ENCODE measurements at places on chromosomes 12 and 14. TPM values are rescaled to one million over a fixed set of nuclear protein-coding genes. Genes with fewer than 3 reads are reported as not detected.
A peak's percentile ranks its signal among the peaks of the same experiment; 100 is the strongest.

DNA sequence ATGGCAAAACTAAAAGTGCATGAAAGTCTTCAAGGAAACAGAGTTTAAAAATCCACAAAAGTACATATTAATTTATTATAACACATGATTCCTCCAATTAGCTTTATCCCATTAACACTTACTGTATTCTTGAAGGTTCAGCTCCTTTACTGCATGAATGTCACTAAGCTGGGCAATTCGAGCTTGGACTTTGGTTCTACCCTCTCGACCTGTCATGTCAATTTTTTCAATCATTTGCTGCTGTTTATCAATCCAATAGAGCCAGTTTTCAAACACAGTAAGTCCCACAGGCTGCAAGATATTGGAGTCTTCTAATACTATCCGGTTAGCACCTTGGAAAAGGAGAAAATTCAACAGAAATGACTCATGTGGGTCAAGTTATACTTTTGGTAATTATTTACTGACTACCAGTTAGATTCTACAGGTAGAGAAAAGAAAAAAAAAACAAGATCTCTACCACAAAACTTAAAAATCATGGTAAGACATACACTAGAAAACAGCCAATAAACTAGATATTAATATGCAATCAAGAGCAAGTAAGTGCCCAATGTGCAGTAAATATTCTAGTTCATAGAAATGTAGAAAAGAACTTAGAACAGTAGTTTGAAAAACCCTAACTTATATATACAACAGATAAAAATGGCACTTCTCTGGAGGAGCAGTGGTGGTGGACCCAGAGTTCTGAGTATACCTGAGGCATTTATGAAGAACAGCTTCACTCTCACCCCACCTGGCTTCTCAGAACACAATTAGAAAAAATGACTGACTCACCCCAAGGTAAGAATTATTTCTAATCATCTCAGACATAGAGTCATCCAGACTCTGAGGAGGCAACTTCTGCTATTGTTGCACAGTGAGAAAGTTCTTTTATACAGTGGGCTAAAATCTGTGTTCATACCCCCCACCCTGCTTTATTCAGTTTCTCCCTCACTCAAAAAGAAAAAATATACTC lies 67.7 kb downstream of the BCL2L14 start:
- H3K27me3 ChIP-seq, result no peaks in the 10 kb centered on the region
- H3K4me1 ChIP-seq, result no peaks in the 10 kb centered on the region
- H3K4me3 ChIP-seq, result no peak overlapping the region
- no peak overlapping the region for H3K27ac ChIP-seq
- DNase-seq, result no peak
- H3K36me3 ChIP-seq, result peaks cover 35% of the 10 kb centered on the region

The IL22 gene
- total RNA-seq, result not detected

GRCh38 chr12:108193493-108193892 lies 64.4 kb downstream of the WSCD2 start:
- H3K27me3 ChIP-seq, result no peaks in the 10 kb centered on the region
- no peak overlapping the region for H3K27ac ChIP-seq
- DNase-seq, result no peak
- no peak overlapping the region for H3K4me3 ChIP-seq
- peaks cover 11% of the 10 kb centered on the region for H3K4me1 ChIP-seq
- H3K36me3 ChIP-seq, result no peaks in the 10 kb centered on the region

- H3K4me3 ChIP-seq, result no peak overlapping the region
- DNase-seq, result no peak
- H3K36me3 ChIP-seq, result no peaks in the 10 kb centered on the region
- no peaks in the 10 kb centered on the region for H3K27me3 ChIP-seq
- no peaks in the 10 kb centered on the region for H3K4me1 ChIP-seq
These were observed 251.6 kb upstream of the ALG10 start for GRCh38 chr12:33770652-33771051.

The CFAP54 gene
- 0.16 TPM for total RNA-seq

GRCh38 chr12:30806989-30807694 lies 52.4 kb upstream of the CAPRIN2 start:
- no peaks in the 10 kb centered on the region for H3K27me3 ChIP-seq
- H3K36me3 ChIP-seq, result no peaks in the 10 kb centered on the region
- H3K27ac ChIP-seq, result no peak overlapping the region
- peaks cover 4% of the 10 kb centered on the region for H3K4me1 ChIP-seq
- H3K4me3 ChIP-seq, result no peak overlapping the region

The KLRK1 gene
- total RNA-seq, result 0.36 TPM

The KRT77 gene
- total RNA-seq, result not detected

DNA sequence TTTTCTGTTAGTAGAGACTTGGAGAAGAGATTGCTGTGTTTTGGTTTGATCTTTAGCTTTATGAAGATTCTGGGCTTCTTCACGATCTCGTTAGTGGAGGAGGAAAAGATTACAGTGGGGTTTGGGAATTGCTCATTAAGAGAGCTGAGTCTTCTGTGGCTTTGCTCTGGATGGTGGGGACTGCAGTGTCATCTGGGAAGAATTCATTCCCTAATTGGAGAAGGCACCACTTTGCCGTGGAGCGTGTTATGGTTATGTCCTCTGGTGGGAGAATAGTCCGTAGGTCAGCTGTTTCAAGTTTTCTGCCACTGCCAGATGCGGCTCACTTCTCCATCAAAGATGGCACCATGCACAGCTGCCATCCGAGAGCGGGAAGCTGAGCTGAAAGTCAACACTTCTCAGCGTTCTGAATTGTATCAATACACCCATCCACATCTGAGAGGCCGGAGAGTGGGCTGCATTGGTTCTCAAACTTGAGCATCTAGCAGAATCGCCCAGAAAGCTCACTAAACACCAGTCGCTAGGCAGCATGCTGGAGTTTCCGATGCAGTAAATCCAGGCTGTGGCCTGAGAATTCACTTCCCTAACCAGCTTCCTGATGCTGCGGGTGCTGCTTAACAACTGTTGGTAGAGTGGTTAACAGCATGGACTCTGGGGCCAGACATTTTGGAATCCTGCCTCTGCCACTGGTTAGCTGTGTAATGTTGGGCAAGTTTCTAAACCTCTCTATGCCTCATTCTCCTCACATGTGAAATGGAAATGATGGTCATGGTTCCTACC lies 117.8 kb downstream of the PLXNC1 start:
- H3K27ac ChIP-seq, result peak overlapping the region; percentile 70
- H3K4me1 ChIP-seq, result peaks cover 49% of the 10 kb centered on the region
- no peak for DNase-seq
- no peaks in the 10 kb centered on the region for H3K36me3 ChIP-seq
- no peaks in the 10 kb centered on the region for H3K27me3 ChIP-seq
- H3K4me3 ChIP-seq, result no peak overlapping the region

The ERBB3 gene
- total RNA-seq, result 2.3 TPM

DNA sequence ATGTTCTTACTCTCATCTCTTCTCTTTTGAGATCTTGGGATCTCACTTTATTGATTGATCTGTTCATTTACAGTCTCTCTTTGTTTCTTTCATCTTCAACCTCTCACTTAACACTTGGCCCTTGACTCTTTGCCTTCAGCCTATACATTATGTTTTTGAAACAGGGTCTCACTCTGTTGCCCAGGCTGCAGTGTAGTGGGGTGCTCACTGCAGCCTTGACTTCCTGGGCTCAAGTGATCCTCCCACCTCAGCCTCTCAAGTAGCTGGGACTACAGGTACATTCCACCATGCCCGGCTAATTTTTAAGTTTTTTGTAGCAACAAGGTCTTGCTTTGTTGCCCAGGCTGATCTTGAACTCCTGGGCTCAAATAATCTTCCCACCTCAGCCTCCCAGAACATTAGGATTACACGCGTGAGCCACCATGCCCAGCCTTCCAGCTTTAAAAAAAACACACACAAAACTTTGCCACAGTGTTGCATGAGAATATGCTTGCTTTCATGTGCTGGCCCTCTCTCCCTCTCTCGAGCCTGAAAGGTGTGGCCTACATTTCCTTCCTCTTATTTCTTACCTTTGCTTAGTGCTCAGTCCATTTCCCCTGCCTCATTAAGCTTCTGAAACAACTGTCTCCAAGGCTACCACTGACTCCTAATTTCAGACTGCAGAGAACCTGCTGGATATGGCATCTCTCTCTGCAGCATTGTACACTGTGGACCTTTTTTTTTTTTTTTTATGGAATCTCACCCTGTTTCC lies 9.9 kb downstream of the DIP2B start:
- peaks cover 54% of the 10 kb centered on the region for H3K4me1 ChIP-seq
- no peaks in the 10 kb centered on the region for H3K36me3 ChIP-seq
- DNase-seq, result no peak
- no peak overlapping the region for H3K4me3 ChIP-seq
- H3K27me3 ChIP-seq, result no peaks in the 10 kb centered on the region
- H3K27ac ChIP-seq, result no peak overlapping the region

DNA sequence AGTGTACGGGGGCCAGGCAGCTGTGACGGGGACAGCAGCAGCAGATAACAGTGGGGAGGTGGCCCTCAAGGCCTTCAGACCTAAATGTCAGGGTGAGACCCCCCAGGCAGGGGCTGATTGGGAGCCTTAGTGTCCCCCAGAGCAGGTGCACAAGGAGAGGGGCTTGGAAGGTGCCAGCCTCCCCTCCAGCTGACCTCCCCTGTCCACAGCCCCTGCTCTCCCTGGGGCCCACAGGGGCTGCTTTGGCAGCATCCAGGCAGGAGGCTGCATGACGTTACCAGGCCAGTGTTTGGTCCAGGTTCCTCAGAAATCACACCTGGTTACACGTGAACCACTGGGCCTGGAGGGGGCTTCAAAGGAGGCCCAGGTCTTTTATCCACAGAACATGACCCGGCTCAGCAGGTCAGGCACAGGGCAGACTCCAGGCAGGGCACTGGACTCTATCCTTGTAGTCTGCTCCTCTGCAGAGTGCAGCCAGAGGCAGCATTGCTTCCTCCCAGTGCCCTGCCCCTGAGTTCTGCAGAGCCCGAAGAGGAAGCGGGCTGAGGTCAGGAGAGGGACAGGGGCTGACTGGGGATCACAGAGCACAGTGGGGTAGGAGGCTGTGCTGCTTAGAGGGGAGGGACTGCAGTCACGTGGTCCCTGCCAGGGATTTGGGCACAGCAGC lies 2.6 kb upstream of the TRMT61A start:
- H3K4me3 ChIP-seq, result no peak overlapping the region
- no peak for DNase-seq
- no peaks in the 10 kb centered on the region for H3K36me3 ChIP-seq
- no peaks in the 10 kb centered on the region for H3K27me3 ChIP-seq
- H3K27ac ChIP-seq, result peak overlapping the region; percentile 96

- peaks cover 32% of the 10 kb centered on the region for H3K4me1 ChIP-seq
- H3K36me3 ChIP-seq, result no peaks in the 10 kb centered on the region
- peaks cover 100% of the 10 kb centered on the region for H3K27me3 ChIP-seq
- no peak overlapping the region for H3K27ac ChIP-seq
- H3K4me3 ChIP-seq, result peak overlapping the region; percentile 58
These were observed 11.6 kb downstream of the SIX1 start for GRCh38 chr14:60637479-60638315.

DNA sequence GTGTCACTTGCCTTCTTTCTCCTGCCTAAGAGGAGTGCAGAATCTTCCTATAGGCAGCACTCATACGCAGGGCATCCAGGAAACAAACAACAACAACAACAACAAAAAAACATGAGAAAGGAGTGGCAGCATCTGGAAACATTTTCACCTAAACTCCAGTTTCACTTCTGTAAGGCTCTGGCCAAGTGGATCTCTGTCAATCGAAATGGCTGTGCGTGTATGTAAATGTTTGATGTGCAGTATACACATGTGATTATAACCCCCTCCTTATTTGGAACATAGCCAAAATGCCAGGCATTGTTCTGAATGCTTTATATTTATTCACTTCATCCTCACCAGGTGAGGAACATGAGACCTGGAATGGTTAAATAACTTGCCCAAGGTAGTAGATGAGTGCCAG lies 76.8 kb downstream of the COX16 start:
- no peak for DNase-seq
- H3K36me3 ChIP-seq, result no peaks in the 10 kb centered on the region
- H3K27ac ChIP-seq, result no peak overlapping the region
- H3K4me3 ChIP-seq, result no peak overlapping the region
- no peaks in the 10 kb centered on the region for H3K4me1 ChIP-seq

DNA sequence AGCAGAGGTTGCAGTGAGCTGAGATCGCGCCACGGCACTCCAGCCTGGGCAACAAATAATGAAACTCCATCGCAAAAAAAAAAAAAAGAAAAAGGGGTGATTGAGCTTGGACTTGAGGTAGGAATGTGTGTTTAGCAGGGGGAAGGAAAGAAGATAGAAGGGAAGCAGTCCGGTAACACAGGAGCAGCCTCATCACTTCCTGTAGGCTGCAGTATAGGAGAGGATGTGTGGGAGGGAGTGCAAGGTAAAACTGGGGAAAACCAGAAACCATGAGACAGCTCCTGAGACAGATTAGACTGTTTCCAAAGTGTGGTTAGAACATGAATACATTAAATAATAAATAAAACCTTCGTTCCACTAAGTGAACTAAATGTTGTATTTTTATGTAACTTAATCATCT lies 49.2 kb downstream of the FGD4 start:
- no peak for DNase-seq
- no peak overlapping the region for H3K4me3 ChIP-seq
- H3K4me1 ChIP-seq, result peaks cover 61% of the 10 kb centered on the region
- no peaks in the 10 kb centered on the region for H3K36me3 ChIP-seq
- no peaks in the 10 kb centered on the region for H3K27me3 ChIP-seq

DNA sequence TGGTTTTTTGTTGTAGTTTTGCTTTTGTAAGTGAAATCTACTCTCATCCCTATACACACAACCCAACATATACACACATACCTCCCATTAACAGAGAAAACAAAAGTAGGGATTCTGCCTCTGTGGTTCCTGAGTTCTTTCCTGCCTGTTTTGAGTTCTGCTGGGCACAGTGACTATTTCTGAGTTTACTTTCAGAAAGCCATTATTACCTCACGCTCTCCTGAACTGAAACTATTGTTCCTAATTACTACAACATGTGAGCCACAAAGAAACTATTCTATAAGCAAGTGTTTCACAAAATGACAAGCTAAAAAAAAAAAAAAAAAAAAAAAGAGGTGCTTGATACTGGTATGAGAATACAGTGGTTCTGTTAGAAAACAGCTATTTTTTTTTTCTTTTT lies 110.9 kb downstream of the ALG10B start:
- no peaks in the 10 kb centered on the region for H3K4me1 ChIP-seq
- H3K4me3 ChIP-seq, result no peak overlapping the region
- no peaks in the 10 kb centered on the region for H3K27me3 ChIP-seq

DNA sequence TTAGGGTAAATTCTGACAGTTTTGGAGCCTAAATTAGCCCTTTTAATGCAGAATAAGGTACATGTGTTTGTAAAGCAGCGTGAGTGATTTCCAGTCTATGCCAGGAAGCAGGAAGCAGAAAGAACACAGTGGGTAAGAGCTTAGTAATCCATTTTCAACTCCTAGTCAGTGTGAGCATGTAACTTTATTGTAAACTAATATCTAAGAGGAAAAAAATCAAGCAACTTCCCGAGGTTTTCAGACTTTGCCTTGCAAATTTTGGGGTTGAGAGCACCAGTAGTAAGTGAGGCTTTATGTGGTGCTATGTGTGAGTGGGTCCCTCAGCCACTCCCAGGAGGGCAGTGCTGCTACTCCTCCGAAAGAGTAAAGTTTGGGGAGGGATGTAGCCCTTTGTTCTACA lies 2.9 kb downstream of the CIPC start:
- H3K27ac ChIP-seq, result peak overlapping the region; percentile 98
- peak overlapping the region; percentile 84 for H3K4me3 ChIP-seq
- no peaks in the 10 kb centered on the region for H3K27me3 ChIP-seq
- no peak for DNase-seq
- peaks cover 87% of the 10 kb centered on the region for H3K4me1 ChIP-seq
